ENCODE measurements at places on chromosomes 3 and 15. TPM values are rescaled to one million over a fixed set of nuclear protein-coding genes. Genes with fewer than 3 reads are reported as not detected.

- DNase-seq: no peak
Measured at GRCh38 chr15:50231761-50232160, 33.8 kb downstream of the HDC start.

- no peak for DNase-seq
Measured at GRCh38 chr3:127754411-127755304, 67.7 kb downstream of the MGLL start.

DNA sequence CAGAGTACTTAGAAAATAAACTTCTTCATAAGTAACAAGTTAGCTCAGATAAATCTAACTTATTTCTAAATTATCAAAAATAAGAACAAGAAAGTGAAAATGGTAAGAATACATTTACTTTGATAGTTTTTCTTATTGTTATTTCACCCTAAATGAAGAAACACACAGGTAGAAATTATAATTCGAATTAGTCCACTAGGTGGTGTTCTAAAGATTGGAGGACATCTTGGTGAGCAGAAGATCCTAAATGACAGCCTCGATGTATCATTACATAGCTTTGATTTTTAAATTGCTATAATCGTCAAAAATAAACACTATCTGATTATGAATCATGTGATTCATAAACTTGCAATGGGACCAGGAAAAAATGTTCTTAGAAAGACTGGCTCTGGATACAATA lies 280.8 kb upstream of the UBE2E2 start:
- no peak for DNase-seq

- DNase-seq: no peak
Measured at GRCh38 chr15:96297783-96298182, 32.7 kb upstream of the NR2F2 start.

The FEZF2 gene
- not detected for total RNA-seq

- no peak for DNase-seq
Measured at GRCh38 chr3:188284455-188285212, 130.7 kb downstream of the LPP start.

DNA sequence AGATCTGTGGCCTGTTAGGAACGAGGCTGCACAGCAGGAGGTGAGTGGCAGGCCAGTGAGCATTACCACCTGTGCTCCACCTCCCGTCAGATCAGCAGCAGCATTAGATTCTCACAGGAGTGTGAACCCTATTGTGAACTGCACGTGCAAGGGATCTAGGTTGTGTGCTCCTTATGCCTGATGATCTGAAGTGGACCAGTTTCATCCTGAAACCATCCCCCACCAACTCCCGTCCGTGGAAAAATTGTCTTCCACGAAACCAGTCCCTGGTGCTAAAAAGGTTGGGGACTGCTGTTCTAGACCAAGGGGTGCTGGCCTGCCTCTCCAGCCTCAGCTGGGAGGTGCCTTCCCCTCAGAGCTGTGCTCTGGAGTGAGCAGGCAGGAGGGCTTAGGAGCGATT lies 61.4 kb downstream of the RPLP1 start:
- peak; percentile 35 for DNase-seq

The CCDC39 gene
- 0.34 TPM for total RNA-seq

The EOGT gene
- 20.7 TPM for total RNA-seq
